Activated CD4-positive, CD25-positive, alpha-beta regulatory T cell (primary cell): ENCODE measurements at places on chromosomes 1 and 21.
A peak's percentile ranks its signal among the peaks of the same experiment; 100 is the strongest.

DNA sequence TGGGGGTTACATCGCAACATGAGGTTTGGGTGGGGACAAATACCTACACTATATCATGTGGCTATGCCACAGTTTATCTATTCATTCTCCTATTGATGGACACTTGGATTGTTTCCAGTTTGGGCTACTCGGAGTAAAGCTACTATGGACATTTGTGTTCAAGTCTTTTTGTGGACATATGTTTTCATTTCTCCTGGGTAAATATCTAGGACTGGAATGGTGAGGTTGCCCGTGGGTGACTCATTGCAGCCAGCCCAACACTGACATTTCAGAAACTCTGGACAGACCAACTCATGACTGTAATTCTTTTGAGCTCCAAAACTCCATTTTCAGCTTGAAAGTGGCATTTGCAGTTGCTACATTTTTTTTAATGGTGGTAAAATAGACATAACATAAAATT, 82.7 kb downstream of the KAZN start:
- DNase-seq: no peak

DNA sequence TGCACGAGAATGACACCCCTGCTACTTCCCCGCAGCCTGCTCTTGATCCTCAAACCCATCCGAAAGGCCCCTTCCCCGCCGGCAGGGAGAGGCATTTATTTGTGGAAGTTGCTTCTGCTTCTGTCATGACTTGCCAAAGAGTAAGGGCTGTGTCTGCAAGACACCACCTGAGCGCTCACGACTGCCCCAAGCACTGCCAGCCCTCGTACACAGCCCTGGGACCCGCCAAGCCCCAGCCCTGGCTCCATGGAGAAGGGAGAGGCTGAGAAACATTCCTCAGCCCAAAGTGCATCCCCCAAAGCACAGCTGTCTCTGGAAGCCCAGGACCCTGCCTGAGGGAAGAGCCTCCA, 6.3 kb upstream of the TPRG1L start:
- no peak for DNase-seq

GRCh38 chr1:17447501-17447992, 8.1 kb upstream of the RCC2 start:
- DNase-seq: no peak

- DNase-seq: no peak
Observed at GRCh38 chr1:89624314-89624713, 8.6 kb upstream of the LRRC8C start.

- no peak for DNase-seq
Observed at GRCh38 chr1:205706601-205707502, 26.5 kb upstream of the SLC45A3 start.

GRCh38 chr1:223136086-223136485, 7.0 kb downstream of the TLR5 start:
- no peak for DNase-seq

GRCh38 chr1:216168546-216168945, 254.7 kb downstream of the USH2A start:
- DNase-seq: no peak

- DNase-seq: no peak
Observed at GRCh38 chr1:228315945-228316588, 90.6 kb downstream of the TRIM11 start.

DNA sequence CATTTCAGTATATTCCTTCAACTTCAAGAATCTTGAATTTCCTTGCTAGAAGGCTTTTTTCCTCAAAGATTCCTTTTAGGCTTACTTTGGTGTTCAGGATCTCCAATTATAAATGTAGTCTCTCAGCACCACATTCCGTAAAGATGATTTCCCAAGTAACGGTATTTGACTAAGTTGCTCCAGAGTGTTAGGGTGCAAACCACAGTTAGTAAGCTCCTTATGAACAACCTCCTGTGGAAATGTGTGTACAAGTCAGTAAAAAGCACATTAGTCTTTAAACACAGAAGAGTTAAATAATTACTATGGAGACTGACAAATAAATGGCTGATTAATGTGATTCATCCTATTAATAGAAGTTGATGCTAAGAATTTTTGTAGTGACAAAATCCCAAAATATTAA, 10.3 kb downstream of the DONSON start:
- DNase-seq: no peak

DNA sequence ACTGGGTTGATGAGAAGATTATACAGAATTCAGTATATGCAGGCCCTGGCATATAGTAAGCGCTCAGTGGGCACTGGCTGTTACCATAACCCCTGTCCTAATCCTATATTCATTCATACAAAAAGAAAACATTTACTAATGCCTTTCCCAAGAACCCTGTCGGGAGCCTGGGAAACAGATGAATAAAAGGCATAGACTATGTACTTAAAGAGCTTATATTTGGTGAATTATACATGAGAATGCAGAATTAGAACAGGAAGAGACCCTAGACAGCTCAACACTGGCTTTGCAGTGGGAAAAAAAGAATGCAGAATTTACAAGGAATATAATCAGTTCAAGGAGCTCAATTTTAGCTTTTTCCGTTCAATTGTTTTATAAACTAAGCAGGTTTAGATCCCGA, 10.9 kb downstream of the AK2 start:
- DNase-seq: no peak

DNA sequence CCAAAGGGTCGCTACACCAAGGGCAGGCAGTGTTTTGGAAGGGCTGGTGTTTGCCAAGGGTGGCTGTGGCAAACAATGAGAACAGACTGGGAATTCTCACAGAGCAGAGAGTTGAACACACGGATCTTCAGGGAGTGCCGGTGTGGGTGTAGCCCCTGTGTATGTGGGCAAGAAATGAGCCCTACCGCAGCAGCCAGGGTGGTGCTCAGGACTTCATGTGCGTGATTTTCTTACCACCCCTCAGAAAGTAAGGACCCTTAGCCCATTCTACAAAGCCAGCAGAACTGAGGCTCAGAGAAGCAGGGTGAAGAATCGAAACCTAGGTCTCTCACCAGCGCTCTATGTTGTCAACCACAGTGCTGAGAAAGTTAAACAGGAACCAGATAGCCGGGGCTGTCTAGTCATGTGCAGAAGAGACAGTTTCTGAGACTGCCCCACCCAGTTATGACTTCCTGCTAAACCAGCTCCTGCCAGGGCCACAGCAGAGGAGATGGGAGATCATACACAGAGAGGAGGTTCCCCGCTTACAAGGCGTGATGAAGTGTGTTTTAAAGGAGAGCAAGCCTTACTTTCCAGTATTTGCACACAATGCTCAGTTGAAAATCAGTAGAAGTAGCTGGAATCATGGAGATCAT, 21.9 kb upstream of the MORC3 start:
- DNase-seq: peak; percentile 31

- DNase-seq: no peak
Observed at GRCh38 chr1:3049905-3050304, 19.1 kb upstream of the PRDM16 start.

- no peak for DNase-seq
Observed at GRCh38 chr21:37557261-37557950, 190.8 kb downstream of the DYRK1A start.

GRCh38 chr1:203667616-203668015, 41.0 kb downstream of the ATP2B4 start:
- DNase-seq: no peak

DNA sequence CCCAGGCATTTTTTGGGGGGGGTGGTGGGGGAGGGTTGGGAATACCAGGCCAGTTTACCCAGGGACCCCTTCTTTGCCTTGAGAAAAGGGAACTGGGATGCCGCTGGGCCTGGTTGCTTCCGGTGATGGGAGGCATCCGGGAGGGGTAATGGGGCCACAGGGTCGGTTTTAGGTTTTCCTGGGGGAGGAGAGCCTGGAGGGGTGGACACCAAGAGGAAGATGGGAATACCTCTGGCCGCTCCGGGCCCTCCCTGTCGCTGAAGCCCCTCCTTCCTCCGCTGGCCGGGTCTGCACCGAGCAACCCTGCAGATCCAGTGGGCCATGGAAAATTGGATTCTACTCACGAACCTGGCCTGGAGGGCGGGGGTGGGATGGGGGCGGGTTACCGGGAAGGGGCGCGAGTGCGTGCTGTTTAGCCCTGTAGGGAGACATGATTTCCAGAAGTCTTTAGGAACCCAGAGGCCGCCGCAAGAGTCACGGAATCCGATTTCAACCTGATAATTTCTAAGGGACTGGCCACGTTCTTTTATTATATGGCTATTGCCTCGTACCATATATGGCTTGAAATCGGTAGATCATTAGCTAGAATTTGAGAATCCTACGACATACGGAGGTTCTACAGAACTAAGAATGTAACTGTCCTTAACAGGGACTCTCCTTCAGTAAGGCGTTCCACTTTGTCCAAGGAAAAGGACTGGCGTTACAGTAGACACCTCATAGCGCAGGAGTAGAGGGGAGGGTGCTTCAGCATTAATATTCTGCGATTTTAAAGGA, 749 bp downstream of the AKIRIN1 start:
- DNase-seq: no peak

DNA sequence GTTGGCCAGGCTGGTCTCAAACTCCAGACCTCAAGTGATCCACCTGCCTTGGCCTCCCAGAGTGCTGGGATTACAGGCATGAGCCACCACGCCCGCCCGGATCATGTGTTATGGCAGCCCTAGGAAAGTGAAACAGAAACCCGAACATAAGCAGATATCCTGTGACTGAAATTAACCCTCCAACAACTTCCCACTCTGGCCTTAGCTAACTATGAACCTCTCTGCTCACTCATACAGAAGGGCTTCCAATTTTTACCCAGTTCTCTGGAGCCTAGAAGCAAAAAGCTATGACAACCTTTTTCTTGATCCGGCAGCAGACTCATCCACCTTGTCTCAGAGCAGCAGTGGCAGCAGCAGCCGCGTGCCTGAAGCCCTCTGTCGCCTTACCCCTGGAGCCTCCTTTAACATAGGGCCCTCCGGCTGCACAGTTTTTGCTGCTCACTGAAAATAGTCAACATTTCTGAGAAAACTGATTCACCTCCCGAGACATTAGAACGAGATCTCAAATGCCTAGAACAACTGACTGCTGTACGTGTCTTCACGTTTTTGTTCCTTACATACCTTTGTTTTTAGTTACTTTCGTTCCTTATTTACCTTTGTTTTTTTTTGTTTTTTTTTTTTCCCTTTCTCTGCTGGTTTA, 9.3 kb downstream of the CBR1 start:
- DNase-seq: peak; percentile 6

GRCh38 chr1:109474697-109475096, 8.4 kb downstream of the SYPL2 start:
- no peak for DNase-seq

GRCh38 chr1:207747627-207748492, 4.0 kb upstream of the CD46 start:
- no peak for DNase-seq

DNA sequence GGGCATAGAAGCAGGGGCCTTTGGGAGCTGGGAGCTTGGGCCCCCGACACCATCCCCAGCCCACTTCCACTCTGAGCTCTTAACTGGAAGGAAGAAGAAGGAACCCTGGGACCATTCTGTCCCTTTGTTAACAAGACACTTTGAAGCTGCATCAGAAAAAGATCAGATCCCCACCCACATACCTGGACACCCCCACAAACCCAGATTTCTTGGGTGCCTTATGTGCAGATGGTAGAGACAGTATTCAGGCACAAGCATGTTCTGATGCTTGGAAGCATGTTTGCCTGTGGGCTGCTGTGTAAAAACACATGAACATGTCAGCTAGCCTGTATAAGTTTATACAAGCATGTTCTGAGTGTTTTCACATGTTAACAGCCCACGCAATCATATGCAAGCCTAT, 3.7 kb downstream of the DLGAP3 start:
- DNase-seq: no peak

GRCh38 chr1:150606463-150607142, 22.8 kb downstream of the ENSA start:
- no peak for DNase-seq

DNA sequence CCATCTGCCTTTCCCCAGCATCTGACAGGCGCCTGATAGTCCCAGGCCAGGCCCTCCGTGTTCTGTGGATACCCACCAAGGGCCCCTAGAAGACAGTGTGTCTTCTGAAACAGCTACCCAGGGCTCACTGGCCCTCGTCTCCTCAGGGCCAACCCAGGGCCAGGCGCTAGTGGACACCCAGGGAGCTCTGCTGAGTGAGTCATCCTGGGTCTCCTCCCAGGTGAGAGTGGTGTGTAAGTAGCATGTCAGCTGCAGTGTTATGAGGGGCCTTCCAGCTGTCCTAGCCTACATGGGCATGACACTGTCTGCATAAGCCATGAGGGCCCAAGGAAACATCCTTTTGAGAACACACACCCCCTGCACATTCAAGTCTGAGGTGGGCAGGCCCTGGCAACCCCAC, 36.7 kb downstream of the CHD5 start:
- no peak for DNase-seq

DNA sequence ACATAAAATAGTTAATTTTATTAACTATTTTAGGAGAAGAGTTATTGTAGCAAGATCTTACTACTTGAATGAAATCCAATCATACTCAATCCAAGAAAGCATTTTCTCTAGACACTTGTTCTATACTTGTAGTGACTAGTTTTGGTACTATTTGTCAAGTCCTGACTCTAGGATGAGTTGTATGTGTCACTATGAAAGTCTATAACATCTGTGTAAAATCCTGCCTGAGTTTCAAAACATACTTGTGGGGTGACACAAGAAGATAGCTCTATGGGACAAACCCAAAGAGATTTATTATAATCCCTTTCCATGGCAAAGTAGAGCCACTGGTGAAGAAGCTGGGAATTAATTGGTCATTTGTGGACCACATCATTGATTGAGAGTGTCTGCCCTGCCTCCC, 1042.2 kb upstream of the ADGRL4 start:
- DNase-seq: no peak

GRCh38 chr1:234132795-234133194, 228.3 kb downstream of the SLC35F3 start:
- no peak for DNase-seq

DNA sequence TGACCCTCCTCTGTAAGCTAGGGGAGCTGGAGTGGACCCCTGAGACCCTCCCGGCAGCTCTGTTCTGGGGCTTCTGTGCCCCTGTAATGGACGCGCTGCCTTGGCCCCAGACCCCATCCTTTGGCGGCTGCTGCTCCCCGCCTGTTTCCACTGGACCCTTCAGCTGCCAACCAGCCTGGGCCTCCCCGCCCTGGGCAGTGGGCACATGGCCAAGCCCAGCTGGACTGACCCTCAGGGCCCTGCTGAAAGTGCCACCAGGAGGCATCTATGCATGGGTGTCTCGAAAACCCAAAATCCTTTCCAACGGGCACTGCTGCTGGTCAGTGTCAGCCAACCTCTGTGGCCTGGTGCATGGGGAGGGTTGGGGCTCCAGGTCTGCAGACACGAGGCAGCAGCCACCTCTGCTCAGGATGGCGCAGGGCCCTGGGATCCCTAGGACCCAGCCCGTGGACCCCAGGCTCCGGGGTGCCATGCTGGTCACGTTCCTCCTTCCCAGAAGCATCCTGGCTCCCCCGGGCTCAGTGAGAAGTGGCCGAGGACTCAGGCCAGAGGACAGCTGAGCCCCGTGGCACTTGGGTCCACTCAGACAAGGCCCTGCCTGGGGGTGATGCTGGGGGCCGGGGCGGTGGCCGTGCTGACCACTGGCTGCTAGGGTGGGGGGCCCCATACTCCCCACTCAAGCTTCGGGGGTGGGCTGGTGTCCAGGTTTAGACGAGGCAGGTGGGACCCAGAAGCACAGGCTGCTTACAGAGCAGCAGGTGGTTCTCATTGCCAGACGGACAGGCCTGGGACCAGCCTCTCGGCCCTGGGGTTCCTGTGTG, 46.9 kb downstream of the SLX9 start:
- DNase-seq: no peak

- no peak for DNase-seq
Observed at GRCh38 chr1:13806108-13806507, 106.1 kb downstream of the PRDM2 start.

- DNase-seq: no peak
Observed at GRCh38 chr1:26391450-26391849, 18.9 kb upstream of the ZNF683 start.
